ENCODE measurements at places on chromosomes 1 and 21. TPM values are rescaled to one million over a fixed set of nuclear protein-coding genes. Genes with fewer than 3 reads are reported as not detected.

DNA sequence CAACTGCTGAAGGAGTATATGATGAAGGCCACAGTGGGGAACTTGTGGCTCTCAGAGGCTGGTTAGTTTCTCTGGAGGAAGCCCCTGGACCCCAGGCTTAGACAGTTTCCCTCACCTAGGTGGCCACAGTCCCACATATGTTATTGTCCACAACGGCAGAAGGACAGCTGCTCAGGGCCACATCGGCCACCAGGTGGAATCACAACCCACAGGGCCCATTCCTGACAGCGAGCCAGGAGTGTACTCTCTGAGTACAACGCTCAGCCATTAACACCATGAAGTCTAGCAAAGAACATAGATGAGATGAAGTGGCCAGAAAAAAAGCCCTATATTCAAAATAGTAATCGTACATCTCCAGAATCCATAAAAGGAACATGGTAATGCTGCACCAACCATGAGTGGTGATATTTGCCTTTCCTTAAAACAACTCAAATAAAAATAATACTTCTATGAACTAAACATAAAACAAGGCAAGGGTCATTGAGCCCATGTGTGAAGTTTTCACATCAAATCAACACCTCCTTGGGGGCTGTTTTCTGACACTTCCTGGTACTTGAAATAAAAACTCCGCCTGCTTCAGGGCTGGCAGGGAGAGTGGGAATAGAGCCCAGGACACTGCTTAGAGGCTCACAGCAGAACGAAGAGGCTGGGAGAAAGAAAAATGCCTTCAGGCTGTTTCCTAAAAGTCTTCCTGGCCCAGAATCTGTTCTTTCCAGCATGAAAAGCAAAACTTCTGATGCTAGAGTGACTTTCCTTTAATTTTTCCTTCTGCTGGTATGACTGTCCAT, 383.3 kb downstream of the HHAT start:
- no peak for DNase-seq

DNA sequence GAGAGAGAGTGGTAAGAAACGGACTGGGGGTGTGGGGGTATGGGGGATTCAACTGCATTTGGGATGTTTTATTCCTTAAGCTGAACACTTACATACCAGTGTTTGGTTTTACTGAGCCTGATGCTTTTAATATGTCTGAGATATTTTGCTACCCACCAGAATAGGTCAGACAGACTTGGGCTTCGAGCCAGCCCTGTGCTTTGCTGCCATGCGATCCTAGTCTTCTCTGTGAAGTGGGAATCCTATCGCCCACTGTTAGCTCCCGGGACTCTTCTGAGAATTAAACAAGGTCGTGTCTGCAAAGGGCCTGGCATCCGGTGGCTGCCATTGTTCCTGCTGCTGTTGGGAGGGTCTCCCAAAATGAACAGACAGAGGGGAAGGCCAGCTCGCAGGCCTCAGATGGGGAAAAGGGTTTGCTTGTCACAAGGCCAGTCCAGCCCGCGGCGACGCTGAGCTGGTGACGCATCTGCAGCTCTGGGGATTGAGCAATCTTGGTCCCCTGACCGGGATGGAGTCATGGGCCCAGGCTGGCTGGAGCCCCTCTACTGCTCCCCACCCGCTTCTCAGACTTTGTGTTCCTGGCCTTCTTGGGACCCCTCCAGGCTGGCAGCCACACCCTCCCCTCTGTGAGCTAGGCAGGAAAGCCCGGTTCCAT, 26.9 kb upstream of the ECE1 start:
- no peak for DNase-seq

DNA sequence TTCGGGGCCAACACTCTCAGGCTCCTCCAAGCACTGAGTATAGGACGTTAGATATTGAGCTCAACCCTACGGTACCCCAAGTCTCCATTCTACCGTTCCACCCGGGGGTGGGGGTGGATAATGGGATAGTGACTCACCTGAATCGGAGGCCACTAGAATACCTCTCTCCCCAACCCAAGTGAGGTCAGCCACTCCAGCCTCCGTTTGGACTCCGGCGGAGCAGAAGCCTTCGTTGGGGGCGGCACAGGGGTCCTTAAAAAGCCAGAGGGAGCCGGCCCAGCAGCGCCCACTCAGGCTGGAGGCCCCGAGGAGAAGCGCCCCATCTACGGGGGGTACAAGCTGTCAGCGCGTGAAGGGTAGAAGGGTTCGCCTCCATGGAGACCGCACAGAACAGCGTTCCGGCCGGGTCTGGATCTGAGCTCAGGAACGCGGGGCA, 556 bp downstream of the WDR77 start:
- peak; percentile 18 for DNase-seq

- DNase-seq: no peak
Observed at GRCh38 chr1:227379555-227379892, 61.2 kb upstream of the CDC42BPA start.

- DNase-seq: no peak
Observed at GRCh38 chr1:27509127-27510080, 19.4 kb upstream of the WASF2 start.

- DNase-seq: no peak
Observed at GRCh38 chr1:29830383-29830782, 594.1 kb downstream of the PTPRU start.

DNA sequence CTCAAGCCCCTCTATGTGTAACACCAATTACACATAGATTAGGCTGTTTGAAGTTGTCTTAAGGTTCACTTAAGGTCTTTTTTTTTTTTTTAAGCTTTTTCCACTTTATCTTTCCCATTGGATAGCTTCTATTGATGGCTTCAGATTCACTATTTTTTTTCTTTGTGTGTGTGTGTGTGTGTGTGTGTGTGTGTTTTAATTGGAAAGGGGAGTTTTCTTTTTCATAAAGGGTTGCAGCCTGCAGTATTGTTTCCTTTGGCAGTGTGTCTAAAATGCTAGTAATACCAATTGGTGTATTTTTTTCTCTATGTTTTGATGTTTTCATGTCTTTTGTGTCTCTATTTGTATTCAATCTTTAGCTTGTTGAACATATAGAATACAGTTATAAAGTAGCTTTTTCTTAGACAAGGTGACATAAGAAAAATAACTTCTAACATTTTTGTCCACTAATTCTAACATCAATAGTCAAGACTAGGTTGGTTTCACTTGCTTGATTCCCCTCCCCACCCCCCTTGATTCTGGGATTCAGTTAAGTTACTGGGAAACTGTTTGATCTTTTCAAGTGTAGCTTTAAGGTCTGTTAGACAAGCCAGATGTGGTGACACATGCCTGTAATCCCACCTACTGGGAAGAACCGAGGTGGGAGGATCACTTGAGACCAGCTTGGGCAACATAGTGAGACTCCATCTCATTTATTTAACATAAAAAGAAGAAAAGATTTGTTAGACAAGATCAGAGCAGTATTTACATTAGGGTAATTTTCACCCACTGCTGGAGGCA, 21.4 kb downstream of the PRRC2C start:
- peak; percentile 14 for DNase-seq

DNA sequence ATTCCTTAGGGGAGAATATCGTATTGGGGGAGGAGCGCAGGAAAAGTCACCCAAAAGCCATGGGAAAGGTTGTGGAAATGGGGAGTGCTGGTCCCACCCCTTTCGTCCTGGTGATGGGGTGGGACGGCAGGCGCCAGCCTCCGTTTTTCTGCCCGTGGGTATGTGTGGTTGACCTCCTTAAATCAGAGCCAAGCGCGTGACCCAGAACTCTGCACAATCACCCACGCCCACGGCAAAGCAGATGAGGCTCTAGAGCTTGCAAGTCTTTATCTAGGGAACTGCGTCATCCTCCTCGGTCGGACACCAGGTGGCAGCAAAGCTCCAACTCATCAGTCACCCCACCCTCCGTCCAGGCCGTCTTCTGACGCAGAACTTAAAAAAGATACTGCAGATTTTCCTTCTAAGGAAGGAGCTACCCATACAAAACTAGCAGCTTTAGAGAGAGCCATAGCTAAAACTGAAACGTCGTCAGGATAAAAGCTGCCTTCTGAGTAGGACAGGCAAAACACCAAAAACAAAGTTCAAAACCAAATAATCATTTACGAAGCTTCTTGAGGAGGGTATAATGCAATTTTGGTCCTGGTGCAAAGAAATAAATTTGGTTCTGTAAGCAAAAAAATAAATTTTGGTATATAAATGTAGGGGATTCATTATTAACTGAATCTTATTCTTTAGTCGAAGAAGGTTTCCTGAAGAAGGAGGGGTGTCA, 62.0 kb downstream of the TBX19 start:
- DNase-seq: peak; percentile 88

DNA sequence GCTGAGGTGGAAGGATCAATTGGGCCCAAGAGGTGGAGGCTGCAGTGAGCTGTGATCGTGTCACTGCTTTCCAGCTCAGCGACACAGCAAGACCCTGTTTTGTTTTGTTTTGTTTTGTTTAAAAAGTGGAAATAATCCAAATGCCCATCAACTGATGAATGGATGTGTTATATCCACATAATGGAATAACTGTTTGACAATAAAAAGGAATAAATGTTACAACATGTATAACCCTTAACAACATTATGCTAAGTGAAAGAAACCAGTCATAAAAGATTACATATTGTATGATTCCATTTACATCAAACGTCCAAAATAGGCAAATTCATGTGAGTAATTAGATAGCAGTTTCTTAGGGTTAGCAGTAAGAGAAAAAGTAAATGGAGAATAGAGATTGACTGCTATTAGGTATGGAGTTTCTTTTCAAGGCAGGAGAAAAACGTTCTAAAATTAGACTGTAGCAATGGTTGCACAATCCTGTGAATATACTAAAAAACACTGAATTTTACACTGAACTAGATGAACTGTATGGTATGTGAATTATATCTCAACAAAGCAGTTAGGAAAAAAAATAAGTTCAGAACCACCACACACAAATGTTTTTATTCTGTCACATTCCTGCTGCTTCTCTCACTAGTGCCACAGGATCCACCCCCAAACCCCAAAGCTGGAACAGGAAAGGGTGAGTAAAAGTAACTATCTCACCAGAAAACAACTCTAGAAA, 15.7 kb downstream of the FOXJ3 start:
- no peak for DNase-seq

GRCh38 chr1:186845576-186846210, 16.9 kb downstream of the PLA2G4A start:
- peak; percentile 52 for DNase-seq

- no peak for DNase-seq
Observed at GRCh38 chr1:230206976-230207375, 139.9 kb downstream of the GALNT2 start.

The C1orf141 gene
- total RNA-seq: not detected

The ARV1 gene
- total RNA-seq: 27.1 TPM

The FBXO2 gene
- total RNA-seq: 0.61 TPM

Data from A673 (cell line).